ENCODE measurements at places on chromosomes 3 and 15.

GRCh38 chr3:159378396-159379194 lies 576.7 kb downstream of the MFSD1 start:
- no peak overlapping the region for H3K27ac ChIP-seq
- no peaks in the 10 kb centered on the region for H3K36me3 ChIP-seq
- ATAC-seq = no peak
- H3K4me1 ChIP-seq = no peaks in the 10 kb centered on the region
- no peak overlapping the region for H3K4me3 ChIP-seq
- no peaks in the 10 kb centered on the region for H3K27me3 ChIP-seq

DNA sequence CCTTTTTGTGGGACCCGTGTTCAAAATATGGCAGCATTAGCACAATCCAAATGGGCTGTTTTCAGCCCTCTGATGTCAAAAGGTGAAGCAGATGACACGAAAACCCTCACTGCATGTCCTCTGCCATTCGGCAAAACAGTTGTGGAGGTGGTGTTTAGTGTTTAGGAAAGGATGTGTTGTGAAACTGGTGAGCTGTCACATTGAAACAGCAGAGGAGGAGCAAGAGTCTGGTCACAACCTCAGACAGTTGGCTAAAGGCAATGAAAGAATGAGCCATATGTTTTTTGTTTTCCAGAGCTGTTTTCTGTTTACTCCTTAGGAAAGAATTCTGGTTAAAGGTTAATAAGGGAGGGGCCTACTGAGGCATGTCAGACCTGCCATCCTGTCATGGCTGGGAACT lies 140.7 kb downstream of the VPS8 start:
- ATAC-seq = peak; percentile 67
- H3K36me3 ChIP-seq = peaks cover 58% of the 10 kb centered on the region
- no peak overlapping the region for H3K4me3 ChIP-seq
- peak overlapping the region; percentile 33 for H3K27ac ChIP-seq

DNA sequence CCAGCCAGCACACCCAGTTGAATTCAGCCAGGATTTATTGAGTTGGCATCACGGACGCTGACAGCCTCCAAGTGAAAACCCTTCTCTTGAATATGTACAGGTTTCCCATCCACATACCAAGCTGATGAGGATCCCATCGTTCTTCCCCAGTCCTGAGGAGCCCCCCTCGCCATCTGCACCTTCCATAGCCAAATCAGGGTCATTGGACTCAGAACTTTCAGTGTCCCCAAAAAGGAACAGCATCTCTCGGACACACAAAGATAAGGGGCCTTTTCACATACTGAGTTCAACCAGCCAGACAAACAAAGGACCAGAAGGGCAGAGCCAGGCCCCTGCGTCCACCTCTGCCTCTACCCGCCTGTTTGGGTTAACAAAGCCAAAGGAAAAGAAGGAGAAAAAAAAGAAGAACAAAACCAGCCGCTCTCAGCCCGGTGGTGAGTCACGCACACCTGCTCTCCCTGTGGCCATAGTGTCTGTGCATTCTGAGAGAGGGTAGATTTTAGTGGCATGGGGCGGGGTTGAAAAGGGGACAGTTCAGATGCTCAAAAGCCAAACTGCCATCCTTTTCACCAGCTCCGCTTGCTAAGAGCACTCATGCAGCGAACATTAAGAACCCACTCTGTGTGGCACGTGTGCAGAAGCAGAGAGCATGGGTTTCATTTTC lies 51.2 kb downstream of the KLHL25 start:
- H3K27ac ChIP-seq = peak overlapping the region; percentile 58
- H3K4me1 ChIP-seq = no peaks in the 10 kb centered on the region
- H3K27me3 ChIP-seq = no peaks in the 10 kb centered on the region
- H3K4me3 ChIP-seq = no peak overlapping the region
- no peak for ATAC-seq

GRCh38 chr3:32951410-32951811 lies at the start of gene CCR4:
Gene CCR4, plus strand, starts transcription at chr3:32951644. Its CDS starts 1,779 bp downstream, at chr3:32953423.
- H3K27me3 ChIP-seq = no peaks in the 10 kb centered on the region
- peaks cover 33% of the 10 kb centered on the region for H3K4me1 ChIP-seq
- peaks cover 53% of the 10 kb centered on the region for H3K36me3 ChIP-seq
- ATAC-seq = peak; percentile 67
- peak within 1 kb of the TSS; percentile 100 for H3K4me3 ChIP-seq

Data from activated T-helper 17 cell treated with anti-CD3 and anti-CD28 coated beads, Interleukin-2, amount 50 U/mL, for 72 hours (primary cell).